DMS153 (cell line): ENCODE measurements at places on chromosomes 3 and 15.

- no peak for DNase-seq
Observed at GRCh38 chr15:46918462-46919140, 798.7 kb upstream of the SEMA6D start.

DNA sequence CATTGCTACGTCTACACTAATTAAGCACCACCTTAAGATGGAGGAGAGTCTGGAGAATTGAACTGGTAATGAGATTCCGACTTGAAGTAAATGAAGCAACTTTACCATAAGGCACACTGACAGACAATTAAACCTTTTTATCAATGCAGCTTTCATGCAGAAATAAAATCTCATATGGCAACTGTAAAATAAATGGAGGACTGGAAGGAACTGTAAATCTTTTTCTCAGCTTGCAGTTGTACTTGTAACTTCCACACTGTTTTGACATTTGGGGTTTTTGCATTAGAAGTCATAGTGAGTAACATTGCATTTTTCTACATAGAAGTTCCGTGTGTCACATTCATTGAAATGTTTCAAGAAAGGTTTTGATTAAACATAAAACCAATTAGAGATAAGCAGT, 705.3 kb downstream of the NLGN1 start:
- no peak for DNase-seq

GRCh38 chr3:13536832-13537231, 12.1 kb upstream of the FBLN2 start:
- no peak for DNase-seq

DNA sequence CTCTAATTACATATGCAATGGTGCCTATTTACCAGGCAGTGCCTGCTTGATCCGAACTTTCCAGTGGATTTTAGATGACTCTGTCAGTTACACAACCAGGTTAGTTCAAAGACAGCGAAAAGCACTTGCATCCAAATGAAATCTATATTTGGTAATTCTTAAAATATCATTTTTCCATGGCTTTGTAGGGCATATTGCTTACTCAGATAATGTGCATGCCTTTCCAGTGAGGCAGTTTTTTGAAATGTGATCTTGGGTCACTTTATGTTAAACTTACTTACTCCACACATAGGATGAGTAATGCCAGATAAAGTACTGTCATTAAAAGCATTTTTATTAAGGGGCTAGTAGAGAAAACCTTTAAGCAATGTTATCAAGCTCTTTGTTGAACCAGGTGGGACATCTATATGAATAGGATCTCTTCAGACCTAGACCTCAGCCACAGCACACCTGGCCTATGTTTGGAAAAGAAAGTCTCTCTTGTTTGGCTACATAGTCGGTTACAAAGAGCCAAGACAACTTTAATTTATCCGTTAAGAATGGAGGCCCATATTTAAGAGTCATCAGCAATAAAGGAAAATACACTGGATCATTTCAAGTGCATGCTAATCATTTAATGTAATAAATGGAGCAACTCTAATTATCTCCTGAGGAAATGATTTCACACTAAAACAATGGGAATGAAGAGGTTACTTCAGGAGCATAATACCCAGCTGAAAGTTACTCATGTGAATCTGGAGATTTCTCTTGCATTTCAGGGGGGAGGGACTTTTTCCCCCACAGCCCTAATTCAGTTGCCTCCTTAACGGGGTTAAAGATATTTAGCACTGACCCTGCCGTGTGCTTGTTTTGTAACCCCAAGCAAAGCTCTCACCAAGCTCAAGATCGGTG, 56.3 kb upstream of the TMCO5A start:
- DNase-seq = no peak

DNA sequence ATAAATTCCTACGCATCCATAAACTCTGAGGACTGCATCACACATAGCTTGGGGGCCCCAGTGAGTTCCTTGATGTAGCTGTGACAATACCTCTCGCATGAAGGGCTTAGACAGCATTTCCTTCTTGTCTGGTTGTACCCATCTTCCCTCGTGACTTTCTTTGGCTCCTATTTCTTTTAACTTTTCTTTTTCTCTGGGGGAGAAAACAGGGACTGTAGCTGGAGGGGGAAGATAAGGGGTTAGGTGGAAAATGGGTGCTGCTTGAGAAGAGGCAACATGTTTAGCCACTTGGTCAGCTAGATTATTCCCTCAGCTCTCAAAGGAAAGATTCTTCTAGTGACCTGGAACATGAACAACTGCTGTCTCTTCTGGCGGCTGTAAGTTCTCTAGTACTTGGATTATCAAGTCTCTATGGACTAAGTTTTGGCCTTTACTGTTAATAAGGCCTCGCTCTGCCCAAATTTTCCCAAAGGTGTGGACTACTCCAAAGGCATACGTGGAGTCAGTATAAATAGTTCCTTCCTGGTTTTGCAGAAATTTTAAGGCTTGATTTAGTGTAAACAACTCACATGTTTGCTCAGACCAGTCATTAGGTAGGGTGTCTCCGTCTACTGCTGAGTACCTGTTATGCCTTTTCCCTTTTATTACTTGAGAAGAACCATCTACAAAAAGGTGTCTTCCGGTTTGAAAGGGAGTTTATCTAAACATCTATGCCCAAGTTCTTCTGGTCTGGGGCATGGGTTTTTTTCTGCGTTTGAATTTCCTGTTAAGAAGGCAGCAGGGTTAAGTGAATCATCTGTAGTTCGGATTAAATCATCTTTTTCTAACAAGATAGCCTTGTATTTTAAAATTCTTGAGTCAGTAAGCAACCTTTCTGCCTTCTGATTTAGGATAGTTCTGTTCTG, 21.0 kb upstream of the ATG7 start:
- no peak for DNase-seq

GRCh38 chr15:58472821-58473581, 41.2 kb downstream of the LIPC start:
- no peak for DNase-seq

DNA sequence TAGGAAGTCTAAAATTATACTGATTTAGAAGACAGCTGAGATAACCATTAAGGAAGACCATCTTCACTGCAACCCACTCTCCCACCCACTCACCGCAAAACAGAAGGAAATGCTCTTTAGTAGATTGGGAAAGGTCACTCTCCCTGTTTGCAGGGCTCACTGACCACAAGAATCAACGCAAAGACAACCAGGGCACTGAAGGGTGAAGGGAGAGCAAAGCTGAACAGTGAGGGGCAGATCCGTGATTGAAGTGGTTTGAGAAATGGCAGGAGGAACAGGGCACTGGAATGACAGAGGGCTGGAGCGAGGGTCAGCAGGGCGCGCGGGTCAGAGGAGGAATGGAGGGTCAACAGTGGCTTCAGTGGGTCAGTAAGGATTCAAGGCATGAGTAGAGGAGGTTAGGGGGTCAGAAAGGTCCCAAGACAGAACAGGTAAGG, 520 bp downstream of the MESD start:
- DNase-seq = no peak

DNA sequence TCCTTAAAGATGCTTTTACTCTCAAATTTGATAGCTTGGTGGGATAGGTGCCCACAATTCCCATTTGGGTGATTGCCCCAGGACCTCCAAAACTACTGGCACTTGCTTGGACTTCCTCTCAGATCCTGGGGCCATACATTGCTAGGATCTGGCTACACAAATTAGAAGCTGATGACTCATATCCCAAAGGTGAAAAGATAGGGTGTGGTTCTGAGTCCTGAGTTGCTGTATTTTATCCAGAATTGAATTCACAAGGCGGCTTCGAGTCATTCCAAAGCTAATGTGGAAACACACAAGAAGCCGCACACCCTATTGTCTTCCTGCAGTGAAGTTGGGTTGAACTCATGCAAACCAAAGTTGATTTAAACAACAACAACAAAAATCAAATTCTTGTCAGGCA, 53.4 kb downstream of the DUT start:
- no peak for DNase-seq

DNA sequence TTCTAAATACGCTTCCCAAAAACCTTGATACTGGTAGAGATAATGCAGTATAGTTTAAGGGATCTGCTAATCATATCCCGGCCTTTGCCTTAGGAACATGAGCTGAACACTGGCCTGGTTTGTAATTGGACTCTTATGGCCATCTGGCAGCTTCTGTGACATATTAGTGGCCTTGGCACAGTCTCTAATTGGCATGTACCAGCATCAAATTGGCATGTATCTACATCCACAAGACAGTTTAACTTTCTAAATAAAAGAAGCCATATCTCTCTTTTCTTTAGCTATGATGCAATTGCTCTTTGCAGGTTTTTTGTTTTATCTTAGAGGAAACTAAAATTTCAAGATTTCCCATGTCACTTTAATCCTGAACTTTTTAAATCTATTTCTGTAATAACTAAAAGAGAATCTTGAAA, 44.6 kb upstream of the FILIP1L start:
- no peak for DNase-seq
